ENCODE measurements at places on chromosomes 16 and 17.
A peak's percentile ranks its signal among the peaks of the same experiment; 100 is the strongest.

GRCh38 chr16:6362321-6362720 is 970.3 kb upstream of the RBFOX1 start:
- no peak for DNase-seq

GRCh38 chr16:1216296-1216619 is 8.8 kb downstream of the TPSG1 start:
- DNase-seq, result no peak

DNA sequence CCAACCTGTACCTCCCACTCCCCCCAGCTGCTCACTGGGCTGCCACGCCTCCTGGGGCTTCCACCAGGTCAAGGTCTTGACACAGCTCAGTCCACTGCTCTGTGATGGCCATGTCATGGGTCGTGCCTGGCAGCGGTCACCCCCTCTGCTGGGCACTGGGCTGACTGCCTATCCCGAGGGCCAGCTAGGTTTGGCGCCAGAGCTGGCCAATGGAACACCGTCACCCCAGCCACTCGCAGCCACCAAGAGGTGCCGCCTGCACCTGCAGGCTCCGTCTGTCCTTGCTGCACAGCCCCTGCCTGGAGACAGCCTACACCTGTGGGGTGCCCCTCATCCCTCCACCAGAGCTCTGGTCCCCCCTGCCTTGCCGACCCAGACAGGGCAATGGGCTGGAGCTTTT is 4.5 kb upstream of the RAB40C start:
- no peak for DNase-seq

- DNase-seq, result no peak
Observed at GRCh38 chr16:86960266-86960665, 356.9 kb downstream of the C16orf95 start.

DNA sequence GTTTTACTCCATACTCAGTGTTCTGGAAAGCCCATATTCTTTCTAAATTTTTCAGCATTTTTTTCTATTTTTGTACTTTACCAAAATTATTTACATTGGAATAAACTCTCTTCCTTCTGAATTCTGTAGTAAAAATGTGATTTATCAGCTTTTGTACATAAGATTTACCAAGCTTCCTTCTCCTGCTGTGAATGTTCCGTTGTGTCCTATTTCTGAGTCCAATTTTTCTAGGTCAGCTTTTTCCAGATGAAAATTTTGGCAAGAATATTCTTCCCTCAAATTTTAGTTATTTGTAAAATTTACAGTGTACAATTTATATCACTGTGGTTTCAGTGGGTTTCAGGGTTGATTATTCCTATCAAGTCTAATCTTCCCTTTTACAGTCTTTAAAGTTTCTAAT is 27.5 kb downstream of the ASPA start:
- DNase-seq, result no peak

DNA sequence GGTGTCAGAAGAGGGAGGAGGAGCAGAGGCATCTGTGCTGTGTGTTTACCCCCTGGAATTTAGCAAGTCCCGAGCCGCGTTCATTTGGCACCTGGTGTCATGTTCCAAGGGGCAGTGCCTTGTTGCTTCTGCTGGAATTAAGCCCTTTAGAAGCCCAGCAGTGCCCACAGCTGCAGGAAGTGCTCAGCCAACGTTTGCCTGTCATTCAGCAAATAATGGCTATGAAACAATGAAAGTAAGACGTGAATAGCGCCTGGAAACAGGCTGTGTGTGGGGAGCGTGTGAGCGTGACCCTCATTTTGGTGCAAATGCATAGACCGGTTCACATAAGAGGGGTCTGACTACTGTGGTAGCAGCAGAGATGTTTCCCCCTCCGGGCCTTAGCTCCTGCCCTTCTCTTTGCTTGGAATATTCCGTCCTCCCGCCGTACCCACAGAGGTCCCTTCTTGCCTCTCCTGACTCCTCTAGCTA is 5.8 kb upstream of the ATP2C2 start:
- DNase-seq, result no peak

DNA sequence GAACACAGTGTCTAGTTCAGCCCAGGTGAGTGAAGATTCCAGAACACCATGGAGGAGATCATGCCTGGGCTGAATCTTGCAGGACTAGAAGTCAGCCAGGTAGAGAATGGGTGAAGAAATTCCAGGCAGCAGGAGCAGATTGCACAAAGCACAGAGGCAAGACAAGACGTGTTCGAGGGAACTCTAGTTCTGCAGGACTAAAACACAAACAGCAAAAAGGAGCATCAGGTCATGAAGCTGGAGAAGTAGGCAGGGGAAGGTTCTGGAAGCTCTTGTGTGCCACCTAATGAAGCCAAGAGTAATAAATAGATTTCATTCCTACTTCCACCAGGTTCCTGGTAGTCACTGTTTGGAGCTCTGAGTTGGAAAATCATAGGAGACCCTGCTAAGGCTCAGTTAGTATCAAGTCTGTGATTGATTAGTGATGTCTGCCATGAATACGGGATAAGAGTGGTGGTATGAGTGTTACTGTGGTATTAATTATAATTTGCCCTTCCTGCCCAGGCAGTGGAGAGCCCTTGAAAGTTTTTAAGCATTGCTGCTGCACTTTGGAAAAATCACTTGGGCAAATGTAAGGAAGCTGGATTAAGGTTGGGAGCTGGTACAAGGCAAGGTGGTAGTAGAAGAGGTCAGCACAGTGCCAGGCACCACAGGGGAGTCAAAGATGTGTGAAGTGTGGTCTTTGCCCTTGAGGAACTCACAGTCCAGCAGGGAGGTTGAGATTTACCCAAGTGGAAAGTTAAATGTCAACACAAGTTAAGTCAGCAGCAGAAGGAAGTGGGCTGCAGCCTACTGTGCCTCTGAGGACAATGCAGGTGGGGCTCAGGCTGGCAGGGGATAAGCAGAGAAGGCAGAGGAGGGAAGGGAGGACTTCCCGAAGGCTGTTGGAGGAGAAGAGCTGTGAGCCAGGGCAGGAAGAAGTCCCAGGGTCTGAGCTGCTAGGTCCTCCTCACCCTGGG is 13.5 kb upstream of the FOXN1 start:
- DNase-seq, result no peak

- no peak for DNase-seq
Observed at GRCh38 chr16:716200-716568, 1.3 kb downstream of the METRN start.

GRCh38 chr16:28062261-28062846 is 1.2 kb downstream of the GSG1L start:
- no peak for DNase-seq

- peak; percentile 40 for DNase-seq
Observed at GRCh38 chr17:28567604-28568003, 3.7 kb downstream of the PIGS start.

- no peak for DNase-seq
Observed at GRCh38 chr16:19559242-19559910, 3.9 kb downstream of the VPS35L start.

DNA sequence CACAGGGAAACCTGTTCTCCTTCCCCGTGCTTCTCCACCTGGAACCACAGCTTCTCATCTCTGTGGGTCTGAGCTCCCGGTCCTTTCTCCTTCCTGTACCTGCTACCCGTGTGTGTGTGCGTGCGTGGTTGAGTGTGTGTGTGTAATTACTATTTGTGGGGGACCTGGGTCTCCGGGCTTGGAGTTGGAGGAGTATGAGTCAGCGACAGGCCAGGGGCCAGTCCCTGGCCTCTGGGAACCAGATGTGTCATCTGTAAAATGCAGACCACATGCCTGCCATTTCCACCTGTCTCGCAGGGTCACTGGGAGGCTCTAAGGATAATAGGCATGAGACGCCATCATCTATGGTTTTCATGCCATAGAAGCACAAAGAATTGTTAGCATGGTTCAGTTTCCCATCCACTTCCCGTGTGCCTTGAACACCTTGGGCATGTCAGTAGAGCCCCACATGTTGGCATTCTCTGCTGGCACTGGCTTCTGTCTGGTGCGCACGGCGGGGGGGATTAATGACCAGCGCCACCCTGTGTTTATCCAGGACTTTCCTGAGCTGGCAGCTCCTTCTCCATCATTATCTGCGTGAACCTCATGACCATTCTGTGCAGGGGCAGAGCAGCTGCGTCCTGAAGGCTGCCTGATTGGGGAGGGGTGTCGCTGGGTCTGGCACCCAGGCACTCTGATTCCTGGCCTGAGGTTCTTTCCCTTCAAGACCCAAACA is 1.5 kb downstream of the ZNF205 start:
- no peak for DNase-seq

DNA sequence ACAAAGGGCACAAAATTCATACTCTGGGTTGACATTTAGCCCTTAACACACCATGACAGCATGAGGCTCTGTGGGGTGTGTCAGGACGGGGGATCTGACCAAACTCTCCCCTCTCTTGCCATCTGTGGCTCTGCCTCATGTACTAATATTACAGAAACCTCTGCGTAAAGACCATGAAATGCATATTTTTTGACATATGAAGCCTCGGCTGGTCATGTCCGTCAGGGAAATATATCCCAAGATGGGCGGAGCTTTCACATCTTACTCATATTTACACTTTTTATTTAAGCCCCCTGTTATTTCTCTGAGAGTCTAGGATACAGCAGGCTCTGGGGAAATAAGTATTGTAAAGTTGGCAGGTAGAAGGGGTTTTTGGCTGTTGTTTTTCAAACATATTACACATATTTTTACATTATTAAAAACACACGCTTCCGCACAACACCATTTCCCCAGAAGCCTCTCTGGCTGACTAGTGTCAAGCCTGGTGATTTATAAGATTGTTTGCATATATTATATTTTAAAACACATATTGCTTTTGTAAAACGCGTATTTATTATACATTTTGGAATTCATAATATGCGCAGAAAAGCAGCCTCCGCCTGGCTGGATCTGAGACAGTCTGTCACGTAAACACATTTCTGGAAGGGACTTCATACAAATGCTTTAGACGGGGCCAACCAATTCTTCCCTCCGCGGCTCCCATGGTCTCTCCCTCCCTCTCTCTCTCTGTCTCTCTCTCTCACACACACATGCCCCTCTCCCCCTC is 237.7 kb upstream of the ZFHX3 start:
- DNase-seq, result no peak

DNA sequence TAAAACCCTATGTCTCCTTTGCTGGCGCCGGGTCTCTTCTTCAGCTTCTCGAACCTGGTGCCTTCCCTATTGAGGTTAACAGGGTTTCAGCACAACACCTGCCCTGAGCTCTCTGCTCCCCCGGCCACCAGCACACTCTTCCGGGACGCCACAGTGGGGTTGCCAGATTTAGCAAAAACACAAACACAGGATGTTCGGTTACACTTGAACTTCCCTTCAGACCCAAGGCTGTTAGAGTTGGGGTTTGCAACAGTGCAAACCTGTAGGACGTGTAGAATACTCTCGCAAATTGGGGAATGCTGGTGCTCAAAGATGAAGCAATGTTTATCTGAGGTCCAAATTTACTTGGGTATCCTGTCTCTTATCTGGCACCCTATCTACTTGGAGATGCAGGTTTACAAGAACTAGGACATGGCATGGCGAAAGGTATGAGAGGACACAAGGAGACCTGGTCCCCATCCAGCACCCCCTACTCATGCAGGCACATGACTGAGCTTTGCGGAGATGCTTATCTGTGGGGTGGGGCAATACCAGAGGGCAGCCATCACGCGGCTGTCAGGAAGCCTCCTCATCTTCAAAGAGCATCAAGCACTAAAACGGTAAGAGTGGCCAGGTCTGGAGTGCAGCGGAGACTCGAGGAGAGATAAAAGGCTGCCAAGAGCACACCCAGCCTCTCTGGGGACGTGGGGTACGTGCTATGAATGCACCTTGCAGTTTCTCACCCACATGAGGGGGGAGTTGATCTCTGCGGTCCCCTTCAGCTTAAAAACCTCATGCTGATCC is 52.8 kb downstream of the SDK2 start:
- no peak for DNase-seq

DNA sequence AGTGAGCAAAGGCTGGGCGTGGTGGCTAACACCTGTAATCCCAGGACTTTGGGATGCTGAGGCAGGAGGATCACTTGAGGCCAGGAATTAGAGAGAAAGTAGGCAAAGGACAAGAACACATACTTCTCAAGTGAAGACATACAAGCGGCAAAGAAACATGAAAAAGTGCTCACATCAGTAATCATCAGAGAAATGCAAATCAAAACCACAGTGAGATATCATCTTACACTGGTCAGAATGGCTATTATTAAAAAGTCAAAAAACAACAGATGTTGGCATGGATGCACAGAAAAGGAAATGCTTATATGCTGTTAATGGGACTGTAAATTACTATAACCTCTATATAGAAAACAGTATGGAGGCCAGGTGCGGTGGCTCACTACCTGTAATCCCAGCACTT is 12.2 kb upstream of the SLX4 start:
- DNase-seq, result no peak

DNA sequence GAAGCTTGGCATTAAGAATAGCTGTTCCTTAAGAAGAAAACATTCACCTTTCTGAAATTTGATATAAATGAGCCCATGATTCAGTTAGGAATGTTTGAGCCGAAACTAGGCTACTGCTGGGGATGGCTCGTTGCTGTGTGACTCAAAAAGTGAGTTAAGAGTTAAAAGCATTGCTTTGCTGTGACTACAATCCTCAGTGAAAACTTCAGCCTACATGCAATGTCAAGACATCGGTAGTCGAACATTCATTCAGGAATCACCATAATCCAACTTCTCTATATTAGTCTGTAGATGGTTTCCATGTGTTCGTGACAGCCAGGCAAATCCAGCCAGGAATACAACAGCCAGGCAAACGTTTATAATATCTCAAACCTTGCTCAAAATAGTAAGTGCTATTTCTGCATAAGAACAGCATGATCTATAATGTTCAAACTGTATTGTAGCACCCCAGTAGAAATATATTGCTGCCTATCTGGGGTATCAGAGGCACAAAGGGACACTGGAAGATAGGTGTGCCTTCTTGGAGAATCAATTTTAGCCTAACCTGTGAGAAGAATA is 1225.1 kb downstream of the CDH8 start:
- no peak for DNase-seq

- no peak for DNase-seq
Observed at GRCh38 chr17:14539801-14540200, 238.9 kb downstream of the HS3ST3B1 start.

GRCh38 chr17:1124896-1125787 is 54.6 kb downstream of the ABR start:
- no peak for DNase-seq

- no peak for DNase-seq
Observed at GRCh38 chr17:72562615-72563188, 441.9 kb downstream of the SOX9 start.

GRCh38 chr17:12429116-12429515 is 236.6 kb upstream of the MYOCD start:
- no peak for DNase-seq

GRCh38 chr16:79651363-79651762 is 50.8 kb upstream of the MAF start:
- DNase-seq, result no peak

GRCh38 chr16:19406891-19407491 is 10.7 kb upstream of the TMC5 start:
- DNase-seq, result no peak

- DNase-seq, result no peak
Observed at GRCh38 chr17:36665417-36665816, 64.0 kb downstream of the MRM1 start.

- DNase-seq, result no peak
Observed at GRCh38 chr16:76946879-76947278, 244.1 kb upstream of the MON1B start.

GRCh38 chr16:60419859-60420258 is 1616.4 kb downstream of the CDH8 start:
- DNase-seq, result no peak

GRCh38 chr17:57090560-57091185 is 5.6 kb downstream of the AKAP1 start:
- DNase-seq, result no peak
